Naive B cell (primary cell): ENCODE measurements at places on chromosomes 5 and 9. TPM values are rescaled to one million over a fixed set of nuclear protein-coding genes. Genes with fewer than 3 reads are reported as not detected.

DNA sequence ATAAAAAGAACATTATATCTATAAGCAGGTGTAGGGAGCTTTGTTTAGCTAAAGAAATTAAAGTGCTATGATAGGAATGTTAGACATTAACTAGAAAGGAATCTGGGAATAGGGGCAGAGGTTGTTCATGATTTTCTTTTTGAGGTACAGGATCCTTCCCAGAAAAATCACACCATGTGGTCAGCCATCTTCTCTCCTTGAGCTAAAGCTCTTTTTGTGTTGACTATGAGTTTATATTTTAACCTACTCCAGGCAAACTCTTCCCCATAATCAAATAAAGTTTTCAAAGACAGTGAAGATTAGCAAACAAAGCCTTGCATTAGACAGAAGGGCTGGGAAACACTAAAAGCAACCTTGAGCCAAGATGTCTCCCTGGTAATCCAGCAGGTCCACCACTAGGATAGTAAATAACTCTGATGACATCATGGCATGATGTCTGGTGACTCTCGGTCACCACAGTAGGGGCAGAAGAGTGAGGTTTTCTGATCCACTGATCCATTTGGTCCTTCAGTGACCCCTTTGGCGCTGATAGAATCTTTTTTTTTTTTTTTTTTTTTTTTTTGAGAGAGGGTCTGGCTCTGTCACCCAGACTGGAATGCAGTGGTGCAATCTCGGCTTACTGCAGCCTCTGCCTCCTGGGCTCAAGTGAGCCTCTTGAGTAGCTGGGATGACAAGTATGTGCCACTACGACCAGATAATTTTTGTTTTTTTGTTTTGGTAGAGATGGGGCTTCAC is 30.6 kb upstream of the IL6ST start:
- no peak for DNase-seq

GRCh38 chr5:158819840-158820620 is 279.7 kb downstream of the EBF1 start:
- peak; percentile 43 for DNase-seq

DNA sequence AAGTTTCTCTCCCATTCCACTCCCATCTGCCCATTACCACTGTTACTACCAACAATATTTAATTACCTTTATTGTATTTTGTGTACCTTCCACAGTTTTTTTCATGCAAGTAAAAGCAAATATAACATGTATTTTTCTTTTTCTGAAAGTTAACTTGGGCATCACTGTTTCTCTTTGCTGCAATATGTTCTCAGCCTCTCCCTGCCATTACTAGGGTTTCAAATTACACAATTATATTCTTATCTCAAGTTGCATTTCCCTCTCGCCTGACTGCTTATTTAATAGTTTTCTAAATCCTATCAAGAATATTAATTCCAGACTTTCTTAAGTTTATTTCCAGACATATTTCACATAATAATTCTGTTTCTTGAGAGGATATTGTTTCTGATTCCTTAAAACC is 46.9 kb upstream of the GAS1 start:
- no peak for DNase-seq

Gene FLT4
- polyA plus RNA-seq: not detected
